Urinary bladder (tissue), 4 donors: ENCODE measurements at places on chromosomes 2 and 18.

DNA sequence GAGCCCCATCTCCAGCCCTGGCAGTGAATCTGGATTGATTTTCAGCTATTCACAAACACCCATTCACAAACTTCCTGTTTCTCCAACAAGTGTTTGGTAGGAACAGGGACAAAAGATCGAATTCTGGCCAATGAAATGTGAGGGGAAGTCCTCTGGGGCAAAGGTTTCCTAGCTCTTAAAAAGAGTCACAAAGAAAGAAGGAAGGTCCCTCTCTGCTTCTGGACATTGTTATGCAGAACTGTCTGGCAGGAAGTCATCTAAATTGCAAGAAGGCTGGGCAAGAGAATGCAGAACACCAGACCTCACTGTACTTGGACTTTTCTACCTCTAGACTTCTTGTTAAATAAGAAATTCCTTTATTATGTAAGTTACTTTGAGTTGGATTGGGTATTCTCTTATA is 137.3 kb downstream of the CCDC148 start:
- no peak for DNase-seq

DNA sequence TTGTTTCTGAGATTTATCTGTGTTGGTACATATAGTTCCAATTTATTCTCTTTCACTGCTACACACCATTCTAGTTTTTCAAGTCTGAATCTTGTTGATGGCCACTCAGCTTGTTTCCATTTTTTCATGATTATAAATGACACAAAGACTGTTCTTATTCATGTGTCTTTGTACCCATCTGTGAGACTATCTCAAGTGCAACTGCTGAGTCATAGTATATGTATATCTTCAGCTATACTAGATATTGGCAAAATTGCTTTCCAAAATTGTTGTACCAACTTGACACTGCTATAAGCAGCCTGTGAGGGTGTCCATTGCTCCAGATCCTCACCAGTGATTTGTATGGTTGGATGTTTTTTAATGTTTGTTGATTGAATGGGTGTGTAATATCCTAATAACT is 37.2 kb upstream of the RTN4 start:
- DNase-seq = no peak

DNA sequence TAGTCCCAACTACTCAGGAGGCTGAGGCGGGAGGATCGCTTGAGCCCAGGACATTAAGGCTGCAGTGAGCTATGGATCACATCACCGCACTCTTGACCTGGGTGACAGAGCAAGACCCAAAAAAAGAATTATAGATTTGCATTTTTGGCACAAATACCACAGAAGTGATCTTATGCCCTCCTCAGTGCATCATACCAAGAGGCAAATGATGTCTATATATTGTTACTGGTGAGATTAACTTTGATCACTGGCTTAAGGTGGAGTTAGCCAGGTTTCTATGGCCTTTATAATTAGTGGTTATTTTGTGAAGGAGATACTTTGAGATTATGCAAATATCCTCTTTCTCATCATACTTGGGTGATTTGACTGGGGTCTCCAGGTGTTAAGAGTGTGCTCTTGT is 22.1 kb upstream of the CATIP start:
- no peak for DNase-seq

DNA sequence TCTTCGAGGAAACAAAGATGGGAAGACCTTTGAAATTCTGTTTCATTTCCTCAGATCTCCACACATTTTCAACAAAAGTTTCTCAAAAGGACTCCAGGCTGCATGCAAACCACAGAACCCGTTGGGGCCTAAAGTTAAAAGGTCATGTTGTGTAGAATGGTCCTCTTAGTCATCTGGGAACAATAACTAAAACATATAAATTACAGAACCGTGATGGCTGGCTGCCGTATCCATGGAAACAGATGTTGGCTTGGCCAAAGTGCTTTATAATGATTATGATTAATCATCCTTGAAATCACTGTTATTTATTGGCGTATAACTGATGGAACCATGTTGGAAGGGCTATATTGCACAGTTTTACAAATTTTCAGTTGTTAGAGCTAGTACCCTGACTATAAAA is 182.8 kb upstream of the CRIM1 start:
- no peak for DNase-seq

DNA sequence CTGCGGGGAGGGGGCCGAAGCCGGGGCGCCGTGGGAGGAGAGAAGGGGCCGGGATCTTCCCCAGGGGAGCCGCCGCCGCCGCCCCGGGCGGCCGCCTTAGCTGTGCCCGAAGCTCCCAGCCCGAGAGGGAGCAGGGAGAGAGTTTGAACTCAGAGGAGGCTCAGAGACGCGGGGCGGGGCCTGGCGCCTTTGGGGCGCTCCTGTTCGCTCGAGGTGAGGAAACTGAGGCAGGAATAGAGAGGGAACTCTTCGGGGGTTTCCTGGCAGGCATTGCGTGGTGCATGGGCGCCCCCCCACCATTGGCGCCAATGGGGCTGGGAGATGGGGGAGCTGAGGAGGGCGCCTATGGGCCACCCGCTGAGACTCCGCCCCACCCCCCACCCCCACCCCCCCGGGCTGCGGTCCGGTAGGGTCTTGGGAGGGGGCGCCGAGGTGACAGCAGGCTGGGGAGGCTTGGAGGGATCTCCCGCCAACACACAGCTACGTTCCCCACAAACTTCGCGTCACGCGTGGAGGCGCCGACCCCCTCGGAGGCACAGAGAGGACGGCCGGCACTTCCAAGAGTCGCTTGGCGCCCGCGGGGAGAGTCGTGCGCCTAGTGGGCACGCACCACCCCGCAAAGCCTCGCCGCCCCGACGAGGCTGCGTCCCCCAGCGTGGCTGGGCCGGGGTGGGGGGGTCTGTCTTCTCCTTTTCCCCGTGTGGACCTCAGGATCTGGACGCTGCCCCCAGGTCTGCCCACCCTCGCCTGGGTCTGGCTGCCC is 680 bp downstream of the CTDSP1 start:
- no peak for DNase-seq

GRCh38 chr18:55663891-55664290 is 75.9 kb upstream of the TCF4 start:
- DNase-seq = no peak

DNA sequence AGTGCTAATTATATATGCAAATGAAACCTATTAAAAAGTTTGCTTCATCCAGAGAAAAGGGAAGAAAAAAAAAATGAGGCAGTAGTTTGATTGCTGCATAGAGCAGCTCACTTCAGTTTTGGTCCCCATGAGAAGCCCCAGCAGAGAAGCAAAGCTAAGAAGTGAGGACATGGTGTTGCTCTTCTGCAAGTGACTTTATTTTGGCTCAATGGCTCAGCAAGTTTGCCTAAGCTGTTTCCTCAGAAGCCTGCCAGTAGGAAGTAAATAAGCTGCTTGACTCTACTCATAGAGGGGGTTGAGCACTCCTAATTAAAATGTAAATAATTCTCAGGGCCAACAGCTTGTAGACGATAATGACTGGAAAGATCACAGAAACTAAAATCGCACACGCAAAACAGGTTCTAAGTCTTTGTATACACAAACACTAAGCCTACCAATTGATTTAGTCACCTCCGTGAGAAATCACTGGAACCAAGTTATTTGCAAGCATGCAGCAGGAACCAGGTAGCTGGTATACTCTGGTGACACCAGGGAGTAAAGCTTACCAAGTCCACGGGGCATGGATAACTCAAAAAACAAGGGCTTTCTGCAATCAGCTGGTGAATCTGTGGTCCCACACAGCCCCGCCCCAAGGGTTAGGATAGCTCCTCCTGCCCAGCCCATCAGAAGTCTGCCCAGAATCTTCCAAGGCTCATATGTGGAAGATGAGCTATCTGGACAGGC is 39.7 kb upstream of the NABP1 start:
- DNase-seq = no peak

DNA sequence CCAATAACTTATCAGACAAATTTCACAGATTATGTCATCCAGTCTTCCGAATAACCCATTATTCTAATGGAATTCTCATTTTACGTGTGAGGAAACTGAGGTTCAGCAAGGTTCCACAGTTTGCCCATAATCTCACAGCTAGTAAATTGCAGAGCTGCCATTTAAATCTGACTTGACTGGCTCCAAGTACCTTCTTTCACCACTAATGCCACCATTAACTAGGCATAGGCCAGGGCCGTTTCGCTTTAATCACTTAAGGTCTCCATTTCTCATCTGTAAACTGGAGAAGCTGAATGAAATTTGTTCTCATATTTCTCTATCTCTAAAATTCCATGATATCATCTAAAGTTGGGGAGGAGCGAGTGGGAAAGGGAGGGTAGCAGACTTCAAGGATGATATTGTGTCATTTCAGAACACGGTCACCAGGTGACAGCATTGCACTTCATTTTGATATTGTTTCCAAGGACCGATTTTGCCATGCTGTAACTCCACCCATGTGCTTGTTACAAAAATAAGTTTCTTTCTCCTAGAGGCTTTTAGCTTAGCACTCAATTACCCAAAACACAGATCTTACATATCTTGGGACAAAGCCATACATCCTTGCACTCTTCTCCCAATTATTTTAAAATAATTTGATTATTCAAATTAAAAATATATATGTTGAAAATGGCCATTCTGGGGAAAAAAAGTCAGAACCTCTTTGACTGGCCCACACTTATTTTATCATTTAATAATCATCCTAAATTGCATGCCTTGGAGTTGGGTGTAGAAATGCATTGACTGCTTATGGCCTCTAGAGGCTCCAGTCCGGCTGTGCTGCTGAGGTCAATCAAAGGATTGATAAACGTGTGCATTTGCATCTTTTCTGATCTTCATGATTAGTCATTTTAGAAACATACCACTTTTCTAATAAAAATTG is 123.8 kb downstream of the AKAIN1 start:
- DNase-seq = no peak

DNA sequence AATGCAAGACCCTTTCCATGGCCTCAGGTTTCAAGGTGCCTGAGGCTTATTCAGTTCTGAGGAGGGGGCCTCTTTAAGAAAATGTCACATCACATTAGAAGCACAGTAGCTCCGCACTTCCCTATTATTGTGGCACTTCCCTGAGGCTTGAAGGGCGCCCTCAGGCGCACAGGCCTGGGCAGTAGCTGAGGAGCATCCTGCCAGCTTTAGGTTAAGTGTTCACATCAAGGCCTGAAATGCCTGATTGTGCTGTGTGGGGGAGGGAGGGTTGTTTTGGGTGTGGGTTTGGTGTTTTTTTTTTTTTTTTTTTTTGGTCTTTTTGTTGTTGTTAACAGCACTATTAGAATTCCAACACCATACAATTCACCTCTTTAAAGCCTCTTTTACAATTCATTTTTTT is 107.9 kb downstream of the CABLES1 start:
- DNase-seq = no peak

GRCh38 chr2:106363791-106364190 is 104.4 kb downstream of the RGPD3 start:
- DNase-seq = no peak

DNA sequence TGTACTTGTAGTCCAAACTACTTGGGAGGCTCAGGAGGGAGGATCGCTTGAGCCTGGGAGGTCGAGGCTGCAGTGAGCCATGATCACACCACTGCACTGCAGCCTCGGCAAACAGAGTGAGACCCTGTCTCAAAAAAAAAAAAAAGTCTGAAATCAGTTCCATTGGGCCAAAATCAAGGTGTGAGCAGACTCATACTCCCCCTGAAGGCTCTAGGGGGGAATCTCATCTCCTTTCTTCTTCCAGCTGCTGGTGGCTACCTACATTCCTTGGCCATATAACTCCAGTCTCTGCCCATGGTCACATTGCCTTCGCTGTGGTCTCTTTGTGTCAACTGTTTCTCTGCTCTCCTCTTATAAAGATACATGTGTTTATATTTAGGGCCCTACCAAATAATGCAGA is 234.0 kb downstream of the LRRTM1 start:
- no peak for DNase-seq

DNA sequence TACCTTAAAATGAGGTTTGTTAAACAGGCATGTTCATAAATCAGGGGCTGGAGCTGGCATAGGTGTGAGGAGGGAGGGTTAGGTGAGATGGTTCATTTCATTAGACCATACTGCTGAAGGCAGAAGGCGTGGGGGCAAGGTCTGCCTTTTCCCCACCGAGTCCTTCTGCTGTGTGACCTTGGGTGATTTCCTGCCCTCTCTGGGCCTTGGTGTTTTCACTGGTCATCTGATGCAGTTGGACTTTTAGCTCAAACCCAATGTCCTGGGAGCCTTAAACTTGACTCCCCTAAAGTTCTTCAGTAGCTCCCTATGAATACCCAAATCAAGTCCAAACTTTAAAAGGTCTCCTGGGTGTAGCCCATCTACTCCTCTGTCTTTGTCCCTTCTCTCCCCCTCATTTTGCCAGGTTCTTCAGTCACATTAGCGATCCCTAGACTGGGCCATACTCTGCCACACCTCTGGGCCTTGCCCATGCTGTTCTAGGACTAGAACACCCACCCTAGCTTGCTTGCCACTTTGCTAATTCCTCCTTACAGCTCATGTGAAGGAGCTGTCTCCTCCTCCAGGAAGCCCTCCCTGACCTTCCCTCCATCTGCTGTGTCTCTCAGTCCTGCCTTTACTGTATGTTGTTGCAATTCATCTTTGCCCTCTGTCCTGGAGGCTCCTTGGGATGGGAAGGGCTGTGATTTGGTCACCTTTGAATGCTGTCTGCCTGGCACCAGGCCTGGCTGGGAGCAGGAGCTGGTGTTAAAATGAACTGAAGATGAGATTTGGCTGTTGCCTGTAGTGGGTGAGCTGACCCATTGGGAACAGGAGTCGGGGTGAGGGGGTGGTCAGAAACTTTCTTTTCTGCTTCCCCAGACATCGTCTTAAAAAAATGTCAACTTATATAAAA is 85.4 kb upstream of the HS6ST1 start:
- DNase-seq = no peak

- no peak for DNase-seq
Observed at GRCh38 chr2:240269380-240269779, 128.9 kb upstream of the OTOS start.

DNA sequence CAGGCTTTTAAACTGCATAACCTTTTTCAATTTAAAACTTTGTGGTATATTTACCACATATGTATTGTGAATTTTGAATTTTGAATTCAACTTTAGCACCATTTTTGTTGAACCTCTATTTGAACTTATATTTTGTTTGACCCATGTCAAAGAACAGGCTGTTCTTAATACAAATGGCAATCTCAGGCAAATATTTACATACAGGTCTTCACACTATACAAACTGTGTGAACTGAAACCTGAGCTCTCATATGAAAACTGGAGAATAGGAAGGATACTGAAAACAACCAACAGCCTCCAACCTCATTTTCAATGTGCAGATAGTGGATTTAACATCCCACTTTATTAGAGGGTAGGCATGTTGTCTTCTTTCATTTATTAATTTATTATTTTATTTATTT is 491.8 kb downstream of the KCNJ3 start:
- DNase-seq = no peak

- DNase-seq = no peak
Observed at GRCh38 chr2:29632018-29632417, 289.4 kb downstream of the ALK start.
